ENCODE measurements at places on chromosomes 6 and 20. TPM values are rescaled to one million over a fixed set of nuclear protein-coding genes. Genes with fewer than 3 reads are reported as not detected.
A peak's percentile ranks its signal among the peaks of the same experiment; 100 is the strongest.

The TREM1 gene
- not detected for total RNA-seq

GRCh38 chr20:63082308-63082938 lies 75.7 kb upstream of the BHLHE23 start:
- no peaks in the 10 kb centered on the region for H3K36me3 ChIP-seq
- no peaks in the 10 kb centered on the region for H3K27me3 ChIP-seq

The SAPCD1 gene
- total RNA-seq = 6.3 TPM

DNA sequence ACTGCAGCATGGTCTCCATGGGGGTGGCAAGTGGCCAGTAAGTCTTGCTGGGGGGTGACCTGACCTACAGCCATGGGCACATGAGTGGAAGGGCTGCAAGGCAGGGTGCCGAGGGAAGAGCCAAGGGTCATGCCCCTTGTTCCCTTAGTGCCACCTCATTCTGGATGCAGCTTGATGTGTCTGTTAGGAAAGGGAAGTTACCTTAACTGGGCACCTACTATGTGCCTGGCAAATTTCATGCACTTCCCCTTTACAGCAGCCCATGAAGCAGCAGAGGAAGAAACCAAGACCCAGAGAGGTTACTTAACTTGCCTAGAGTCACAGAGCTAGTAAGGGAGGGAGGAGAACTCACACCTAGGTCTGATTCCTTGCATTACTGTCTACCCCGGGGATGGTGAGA lies 174.0 kb downstream of the MRPL14 start:
- no peaks in the 10 kb centered on the region for H3K4me1 ChIP-seq
- no peak overlapping the region for H3K4me3 ChIP-seq
- no peak overlapping the region for H3K27ac ChIP-seq
- no peak for DNase-seq
- H3K27me3 ChIP-seq = no peaks in the 10 kb centered on the region

The ZFP57 gene
- not detected for total RNA-seq

DNA sequence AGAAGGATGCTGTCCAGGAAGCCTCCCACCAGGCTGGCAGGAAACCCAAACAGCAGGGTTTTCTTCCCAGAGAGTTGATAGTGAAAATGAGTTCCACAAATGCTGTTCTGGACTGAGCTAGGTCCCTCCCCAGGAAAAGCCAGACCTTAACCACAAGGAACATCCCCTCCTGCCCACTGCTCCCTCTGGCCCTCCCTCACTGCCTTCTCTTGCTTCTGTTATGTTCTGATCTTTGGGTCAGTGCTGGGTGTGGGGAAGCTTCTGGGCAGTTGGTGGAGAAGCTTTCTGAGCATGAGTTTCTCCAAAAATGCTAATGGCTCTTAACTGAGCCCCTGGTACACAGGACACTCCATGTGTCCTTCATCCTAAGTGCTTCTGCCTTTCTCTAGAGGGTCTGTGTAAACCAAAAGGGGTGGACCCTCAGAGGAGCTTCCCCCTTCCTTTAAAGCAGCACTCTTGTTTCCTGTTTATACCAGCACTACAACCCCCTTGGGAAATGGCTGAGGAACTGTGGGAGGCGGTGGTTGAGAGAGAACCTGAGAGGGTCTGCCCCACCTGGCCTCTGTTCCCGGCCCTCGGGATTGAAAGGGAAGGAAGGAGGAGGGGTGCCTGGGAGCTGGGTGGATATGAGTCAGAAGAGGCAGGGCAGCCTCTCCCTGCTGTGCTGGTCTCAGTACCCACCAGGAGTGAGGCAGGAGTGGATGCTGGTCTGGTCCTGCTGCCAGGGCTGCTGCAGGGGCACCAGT lies 42.0 kb downstream of the CDS2 start:
- no peak for DNase-seq
- no peak overlapping the region for H3K4me3 ChIP-seq
- H3K27me3 ChIP-seq = no peaks in the 10 kb centered on the region
- no peak overlapping the region for H3K27ac ChIP-seq
- H3K4me1 ChIP-seq = peaks cover 3% of the 10 kb centered on the region

The ADGRF1 gene
- 0.95 TPM for total RNA-seq

DNA sequence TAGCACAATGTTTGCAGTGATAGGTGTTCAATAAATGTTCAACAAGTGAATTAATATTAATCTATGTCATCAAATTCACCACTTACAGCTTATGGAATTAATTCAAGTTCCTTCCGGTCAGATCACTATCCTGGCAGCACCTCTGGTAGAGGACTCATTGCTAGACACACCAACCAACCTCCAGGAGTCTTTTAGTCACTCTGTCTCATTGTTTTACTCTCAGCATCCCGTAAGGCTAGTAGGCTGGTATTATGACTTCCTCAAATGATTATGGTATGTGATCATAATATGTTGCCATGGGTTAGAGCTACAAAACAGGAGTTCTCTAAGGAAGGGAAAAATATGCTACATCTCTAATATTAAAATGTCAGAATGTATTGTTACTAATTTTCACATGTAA lies 21.7 kb upstream of the MMS22L start:
- no peak for DNase-seq
- no peaks in the 10 kb centered on the region for H3K36me3 ChIP-seq
- peaks cover 3% of the 10 kb centered on the region for H3K27me3 ChIP-seq
- no peak overlapping the region for H3K27ac ChIP-seq

The PRKN gene
- total RNA-seq = 0.46 TPM

DNA sequence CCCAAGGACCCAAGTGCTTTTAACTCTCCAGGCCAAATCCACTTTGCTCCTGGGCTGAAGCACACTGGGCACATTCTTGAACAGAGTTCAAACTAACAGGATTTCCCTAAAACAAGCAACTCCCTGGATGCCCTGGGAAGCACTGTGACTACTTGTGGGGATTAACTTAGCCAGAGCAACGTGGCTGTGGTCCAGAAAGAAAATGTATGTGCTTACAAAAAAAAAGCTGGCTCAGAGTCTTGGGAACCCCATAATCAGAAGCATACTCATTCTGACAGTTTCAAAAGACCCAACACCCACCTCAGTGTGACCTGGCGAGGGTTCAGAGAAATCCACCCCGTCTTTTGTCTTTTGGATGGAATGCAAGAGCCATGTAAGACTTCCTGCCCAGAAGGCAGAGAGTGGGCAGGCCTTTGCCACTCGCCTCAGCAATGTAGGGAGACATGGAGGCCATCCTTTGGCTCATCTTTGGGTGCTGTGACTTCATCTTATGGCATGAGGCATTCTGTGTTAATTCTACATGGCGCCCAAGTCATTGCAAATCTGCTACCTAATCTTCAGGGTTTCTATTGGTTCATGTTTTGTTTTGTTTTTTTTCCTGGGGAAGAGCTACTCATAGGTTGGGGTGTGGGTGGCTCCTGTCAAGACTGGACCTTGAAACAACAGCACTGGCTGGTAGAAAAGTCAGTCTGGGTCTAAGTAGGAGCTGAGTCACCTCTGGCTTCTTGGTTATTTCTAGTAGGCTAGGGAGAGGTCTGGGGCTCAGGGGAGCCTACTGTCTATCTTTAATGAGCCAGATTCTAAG lies 248.6 kb upstream of the SUPT3H start:
- no peak overlapping the region for H3K4me3 ChIP-seq
- no peak overlapping the region for H3K27ac ChIP-seq
- H3K4me1 ChIP-seq = no peaks in the 10 kb centered on the region
- H3K27me3 ChIP-seq = no peaks in the 10 kb centered on the region
- H3K36me3 ChIP-seq = no peaks in the 10 kb centered on the region

The ASIP gene
- total RNA-seq = not detected

DNA sequence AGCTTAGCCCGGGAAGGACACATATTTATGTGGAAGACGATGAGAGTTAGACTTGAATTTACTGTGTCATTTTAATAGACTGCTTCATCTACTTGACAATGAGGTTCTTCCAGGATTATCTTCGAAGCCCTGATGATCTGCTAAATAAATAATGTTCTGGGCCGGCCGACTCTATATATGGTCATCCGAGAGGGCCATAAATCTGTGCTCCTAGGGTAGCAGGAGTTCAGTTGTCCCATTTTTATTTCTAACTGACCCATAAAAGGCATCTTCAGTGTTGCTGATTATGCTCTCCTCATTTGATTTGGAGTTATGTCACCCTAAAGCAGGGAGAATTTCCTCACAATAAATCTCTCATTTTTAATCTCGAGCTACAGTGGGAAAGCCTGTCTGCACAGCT lies 217.1 kb downstream of the SLC24A3 start:
- no peak for DNase-seq
- H3K36me3 ChIP-seq = no peaks in the 10 kb centered on the region
- peaks cover 16% of the 10 kb centered on the region for H3K27me3 ChIP-seq
- H3K4me3 ChIP-seq = no peak overlapping the region
- H3K27ac ChIP-seq = no peak overlapping the region

DNA sequence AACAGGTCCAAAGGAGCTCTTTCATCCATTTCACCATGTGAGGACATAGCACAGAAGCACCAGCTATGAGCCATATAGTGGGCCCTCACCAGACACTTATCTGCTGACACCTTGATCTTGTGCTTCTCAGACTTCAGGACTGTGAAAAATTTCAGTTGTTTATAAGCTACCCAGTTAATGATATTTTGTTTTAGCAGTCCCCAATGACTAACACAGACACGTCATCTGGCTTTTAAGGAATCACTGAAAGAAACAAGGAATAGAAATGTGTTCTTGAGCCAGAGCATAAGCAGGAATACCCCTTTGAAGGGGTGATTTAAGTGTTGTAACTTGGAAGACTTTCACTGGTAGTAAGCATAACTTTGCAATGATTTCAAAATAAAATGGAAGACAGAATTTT lies 214.7 kb upstream of the PTCHD4 start:
- no peak overlapping the region for H3K27ac ChIP-seq
- no peak for DNase-seq
- no peaks in the 10 kb centered on the region for H3K27me3 ChIP-seq
- H3K4me1 ChIP-seq = no peaks in the 10 kb centered on the region

GRCh38 chr6:797479-798077 lies 104.6 kb upstream of the EXOC2 start:
- H3K4me1 ChIP-seq = no peaks in the 10 kb centered on the region
- DNase-seq = peak; percentile 46
- peaks cover 12% of the 10 kb centered on the region for H3K27me3 ChIP-seq
- no peaks in the 10 kb centered on the region for H3K36me3 ChIP-seq

GRCh38 chr6:27133281-27134227 lies 113.9 kb upstream of the PRSS16 start:
- DNase-seq = peak; percentile 59
- peak overlapping the region; percentile 86 for H3K4me3 ChIP-seq
- H3K4me1 ChIP-seq = peaks cover 39% of the 10 kb centered on the region
- H3K36me3 ChIP-seq = peaks cover 7% of the 10 kb centered on the region
- H3K27ac ChIP-seq = peak overlapping the region; percentile 98

DNA sequence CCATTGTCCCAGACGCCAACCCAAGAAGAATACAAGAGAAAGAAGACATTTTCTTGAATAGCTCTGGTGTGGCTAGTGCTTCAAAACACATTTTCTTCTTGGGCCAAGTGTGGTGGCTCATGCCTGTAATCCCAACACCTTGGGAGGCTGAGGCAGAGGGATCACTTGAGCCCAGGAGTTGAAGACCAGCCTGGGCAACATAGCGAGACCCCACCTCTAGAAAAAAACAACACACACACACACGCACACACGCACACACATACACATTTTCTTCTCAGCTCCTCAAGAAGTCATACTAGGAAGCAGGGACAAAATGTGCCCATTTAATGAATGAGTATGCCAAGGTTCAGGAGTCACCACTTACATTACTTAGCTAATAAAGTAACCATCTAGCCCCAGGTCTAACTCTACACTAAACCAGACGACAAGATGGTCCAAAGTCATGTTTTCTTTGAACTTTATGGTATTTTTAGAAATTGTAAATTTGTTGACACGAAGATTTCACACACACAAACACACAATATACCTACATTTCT lies 68.8 kb downstream of the ZMYND8 start:
- H3K27me3 ChIP-seq = no peaks in the 10 kb centered on the region
- peak overlapping the region; percentile 45 for H3K27ac ChIP-seq

- H3K27ac ChIP-seq = no peak overlapping the region
- H3K4me3 ChIP-seq = peak overlapping the region; percentile 14
- peaks cover 12% of the 10 kb centered on the region for H3K4me1 ChIP-seq
Measured at GRCh38 chr20:31822421-31823330, 3.5 kb downstream of the MYLK2 start.

GRCh38 chr20:38787870-38788269 lies 17.6 kb upstream of the PPP1R16B start:
- no peak overlapping the region for H3K27ac ChIP-seq
- H3K4me3 ChIP-seq = no peak overlapping the region
- H3K27me3 ChIP-seq = no peaks in the 10 kb centered on the region
- DNase-seq = no peak

DNA sequence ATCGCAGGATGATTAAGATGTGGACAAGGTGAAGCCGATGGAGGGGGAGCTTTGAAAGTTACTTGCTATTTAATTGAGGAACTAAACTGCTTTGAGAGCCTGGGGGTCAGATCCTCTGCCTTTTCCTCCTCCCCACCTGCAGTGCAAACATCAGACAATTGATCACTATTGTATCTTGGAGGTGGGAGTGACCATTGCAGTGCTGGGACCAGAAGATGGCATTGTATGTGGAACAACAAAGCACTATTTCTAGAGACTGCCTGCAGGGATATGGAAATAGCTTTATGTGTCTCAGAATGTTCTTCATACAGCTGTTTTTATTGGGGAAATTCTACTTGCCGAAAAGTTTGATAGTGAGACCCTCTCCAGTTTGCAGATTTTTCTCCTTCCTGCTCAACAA lies 4.2 kb downstream of the MOG start:
- H3K36me3 ChIP-seq = no peaks in the 10 kb centered on the region
- no peak overlapping the region for H3K4me3 ChIP-seq
- H3K27me3 ChIP-seq = peaks cover 2% of the 10 kb centered on the region
- no peak overlapping the region for H3K27ac ChIP-seq
- no peaks in the 10 kb centered on the region for H3K4me1 ChIP-seq
- no peak for DNase-seq

DNA sequence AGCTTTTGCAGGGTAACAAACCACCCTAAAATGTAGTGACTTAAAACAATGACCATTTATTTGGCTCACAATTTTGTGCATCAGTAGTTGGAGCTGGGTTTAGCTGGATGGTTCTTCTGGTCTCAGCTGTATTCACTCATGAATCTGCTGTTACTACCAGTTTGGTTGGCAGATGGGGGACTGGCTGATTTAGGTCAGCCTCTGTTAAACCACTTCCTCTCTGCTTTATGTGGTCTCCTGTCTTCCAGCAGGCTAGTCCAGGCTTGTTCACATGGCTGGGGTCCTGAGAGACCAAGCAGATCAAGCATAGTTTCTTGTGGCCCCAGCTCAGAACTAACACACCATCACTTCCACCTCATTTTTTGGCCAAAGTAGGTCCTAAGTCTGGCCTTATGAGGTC lies 67.2 kb upstream of the LAMP5 start:
- no peak for DNase-seq
- H3K27ac ChIP-seq = no peak overlapping the region
- no peaks in the 10 kb centered on the region for H3K36me3 ChIP-seq
- no peaks in the 10 kb centered on the region for H3K4me1 ChIP-seq
- no peak overlapping the region for H3K4me3 ChIP-seq
- H3K27me3 ChIP-seq = no peaks in the 10 kb centered on the region

- H3K27ac ChIP-seq = no peak overlapping the region
- no peak overlapping the region for H3K4me3 ChIP-seq
- no peaks in the 10 kb centered on the region for H3K27me3 ChIP-seq
- DNase-seq = no peak
- no peaks in the 10 kb centered on the region for H3K36me3 ChIP-seq
Measured at GRCh38 chr20:42581311-42581710, 608.4 kb downstream of the PTPRT start.

Measured in Panc1 (cell line).